ENCODE measurements at places on chromosomes 16 and 17. TPM values are rescaled to one million over a fixed set of nuclear protein-coding genes. Genes with fewer than 3 reads are reported as not detected.

The HP gene
- total RNA-seq: not detected

The ACSM2A gene
- total RNA-seq: not detected

The HCRT gene
- not detected for total RNA-seq

The PRSS22 gene
- total RNA-seq: 36.6 TPM

The NME1 gene
- 66.4 TPM for total RNA-seq

The PGAP6 gene
- total RNA-seq: 25.7 TPM

The METTL9 gene
- 82.3 TPM for total RNA-seq

The MARVELD3 gene
- 6.5 TPM for total RNA-seq

The SEPTIN12 gene
- total RNA-seq: not detected

The FBXO39 gene
- 1.3 TPM for total RNA-seq

The OTOP2 gene
- 0.38 TPM for total RNA-seq

The CETP gene
- total RNA-seq: 0.32 TPM

The KRT10 gene
- total RNA-seq: 50.0 TPM

The CRYBA1 gene
- not detected for total RNA-seq

The GPT2 gene
- total RNA-seq: 43.3 TPM

The MSLN gene
- total RNA-seq: 5.4 TPM

The CDRT15 gene
- not detected for total RNA-seq

The KRT25 gene
- not detected for total RNA-seq

The KRTAP4-5 gene
- not detected for total RNA-seq

The ANKRD40CL gene
- not detected for total RNA-seq

The SMIM22 gene
- 4.8 TPM for total RNA-seq

The TMEM100 gene
- 7.8 TPM for total RNA-seq

The PRR35 gene
- total RNA-seq: not detected

The SPATA22 gene
- total RNA-seq: not detected

The XPO6 gene
- 90.8 TPM for total RNA-seq

The CCL11 gene
- 0.26 TPM for total RNA-seq

The ODAD4 gene
- total RNA-seq: not detected

The CES5A gene
- total RNA-seq: not detected

The CA10 gene
- not detected for total RNA-seq

The PRR29 gene
- not detected for total RNA-seq

The MYH13 gene
- not detected for total RNA-seq

The TNFRSF17 gene
- not detected for total RNA-seq

The E4F1 gene
- total RNA-seq: 16.8 TPM

The PSMD12 gene
- total RNA-seq: 38.1 TPM

The SLC38A7 gene
- total RNA-seq: 9.1 TPM

The RAB11FIP4 gene
- 23.6 TPM for total RNA-seq

The RSKR gene
- 3.1 TPM for total RNA-seq

The SRP68 gene
- total RNA-seq: 78.0 TPM

The SLFN12 gene
- 1.3 TPM for total RNA-seq

The CX3CL1 gene
- total RNA-seq: 14.8 TPM

The SLC16A13 gene
- total RNA-seq: 2.7 TPM

The DHRS7C gene
- total RNA-seq: not detected

The APOBR gene
- total RNA-seq: 2.1 TPM

The NLRC3 gene
- total RNA-seq: 4.0 TPM

The DHODH gene
- 4.3 TPM for total RNA-seq

The C17orf78 gene
- total RNA-seq: not detected

The EVPL gene
- 132 TPM for total RNA-seq

The CTRB2 gene
- not detected for total RNA-seq
